SHP77 (cell line): ENCODE measurements at places on chromosomes 11 and 22.

DNA sequence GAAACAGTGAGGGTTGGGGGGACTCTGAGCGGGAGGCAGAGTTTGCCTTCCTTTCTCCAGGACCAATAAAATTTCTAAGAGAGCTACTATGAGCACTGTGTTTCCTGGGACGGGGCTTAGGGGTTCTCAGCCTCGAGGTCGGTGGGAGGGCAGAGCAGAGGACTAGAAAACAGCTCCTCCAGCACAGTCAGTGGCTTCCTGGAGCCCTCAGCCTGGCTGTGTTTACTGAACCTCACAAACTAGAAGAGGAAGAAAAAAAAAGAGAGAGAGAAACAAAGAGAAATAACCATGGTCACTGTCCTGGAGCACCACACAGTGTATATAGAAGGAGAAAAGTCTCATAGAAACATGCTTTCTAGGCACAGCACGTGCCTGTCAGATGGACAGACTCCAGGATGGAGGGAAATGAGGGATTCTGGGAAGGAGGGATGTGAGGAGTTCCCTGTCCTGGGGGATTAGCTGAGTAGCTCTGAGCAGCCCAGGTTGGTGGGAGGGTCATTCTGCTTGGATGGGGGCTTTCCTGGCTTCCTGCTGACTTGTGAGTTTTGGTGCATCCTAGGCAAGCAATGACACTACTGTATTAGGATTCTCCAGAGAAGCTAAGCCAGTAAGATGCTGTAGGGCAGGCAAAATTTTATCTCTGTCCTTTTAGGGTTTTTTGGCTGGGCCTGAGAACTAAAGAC, 3.1 kb downstream of the GSTP1 start:
- no peak for DNase-seq

DNA sequence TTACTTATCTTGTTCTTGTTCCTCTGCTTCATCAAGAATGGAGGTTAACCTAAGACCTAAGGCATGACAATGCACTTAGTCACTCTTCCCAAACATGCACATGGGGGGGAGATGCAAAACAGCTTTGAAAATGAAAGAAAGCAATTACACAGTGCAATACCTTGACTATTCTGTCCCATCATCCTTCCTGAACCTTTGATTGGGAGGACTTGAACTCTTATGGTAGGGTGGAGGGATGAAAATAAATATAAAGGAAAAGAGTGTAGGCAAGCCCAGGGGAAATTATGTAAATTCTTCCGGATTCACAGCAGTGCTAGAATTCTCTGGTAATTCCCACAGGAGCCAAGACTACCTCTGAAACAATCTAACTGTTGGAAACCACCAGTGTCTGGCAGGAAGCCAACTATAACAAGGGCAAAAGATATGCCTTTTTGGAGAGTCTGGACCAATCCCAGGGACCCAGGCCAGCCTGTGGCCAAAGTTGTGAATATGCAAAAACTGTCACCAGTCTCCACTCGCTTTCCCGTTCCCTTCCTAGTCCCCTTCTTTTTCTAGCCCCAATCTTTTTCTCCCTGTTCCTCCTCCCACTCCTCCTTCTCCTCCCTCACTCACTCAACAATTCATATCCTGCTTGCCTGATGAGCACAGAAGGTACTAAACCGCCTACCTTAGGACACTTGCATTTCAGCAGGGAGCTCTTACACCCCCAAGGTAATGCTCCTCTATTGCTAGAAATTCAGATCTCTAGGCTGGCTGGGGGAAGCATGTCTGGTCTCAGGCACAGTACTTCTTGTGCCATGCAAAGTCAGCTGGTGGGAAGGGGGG, 2.5 kb upstream of the RCN1 start:
- DNase-seq: no peak

GRCh38 chr11:65501186-65501471, 2.3 kb downstream of the MALAT1 start:
- DNase-seq: no peak

GRCh38 chr11:18010977-18011586, 1.8 kb downstream of the SERGEF start:
- no peak for DNase-seq
